ENCODE measurements at places on chromosomes 3 and 15.

DNA sequence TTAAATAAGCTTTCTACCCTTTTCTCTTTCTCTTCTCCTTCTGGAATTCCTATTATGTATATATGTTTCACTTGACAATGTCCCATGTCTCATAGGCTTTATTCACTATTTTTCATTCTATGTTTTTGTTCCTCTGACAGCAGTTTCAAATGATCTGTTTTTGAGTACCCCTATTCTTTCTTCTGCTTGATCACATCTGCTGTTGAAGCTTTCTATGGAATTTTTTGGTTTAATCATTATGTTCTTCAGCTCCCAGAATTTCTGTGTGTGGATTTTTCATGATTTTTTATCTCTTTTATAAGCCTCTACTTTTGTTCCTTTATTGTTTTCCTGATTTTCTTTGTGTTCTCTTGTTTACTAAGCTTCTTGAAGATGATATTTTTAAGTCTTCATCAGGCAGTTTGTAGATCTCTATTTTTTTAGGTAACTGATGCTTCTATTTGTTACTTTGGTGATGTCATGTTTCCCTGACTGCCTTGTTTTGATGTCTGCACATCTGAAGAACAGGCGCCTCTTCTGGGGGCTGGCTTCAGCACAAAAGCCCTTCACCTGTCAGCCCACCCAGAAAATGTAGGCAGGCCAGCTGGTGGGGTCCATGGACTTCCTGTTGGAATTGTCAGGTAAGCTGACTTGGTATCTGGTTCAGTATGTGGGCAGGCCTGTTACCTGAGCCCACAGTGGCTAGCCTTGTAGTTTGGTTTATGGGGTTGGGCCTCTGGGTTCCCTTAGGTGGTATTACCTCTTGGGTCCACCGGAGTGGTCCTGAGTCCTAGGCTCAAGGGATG is 15.8 kb downstream of the FAM227B start:
- no peak for DNase-seq

- no peak for DNase-seq
Observed at GRCh38 chr3:165768680-165769079, 68.5 kb downstream of the BCHE start.

- DNase-seq, result no peak
Observed at GRCh38 chr3:13135251-13135810, 62.1 kb upstream of the IQSEC1 start.

DNA sequence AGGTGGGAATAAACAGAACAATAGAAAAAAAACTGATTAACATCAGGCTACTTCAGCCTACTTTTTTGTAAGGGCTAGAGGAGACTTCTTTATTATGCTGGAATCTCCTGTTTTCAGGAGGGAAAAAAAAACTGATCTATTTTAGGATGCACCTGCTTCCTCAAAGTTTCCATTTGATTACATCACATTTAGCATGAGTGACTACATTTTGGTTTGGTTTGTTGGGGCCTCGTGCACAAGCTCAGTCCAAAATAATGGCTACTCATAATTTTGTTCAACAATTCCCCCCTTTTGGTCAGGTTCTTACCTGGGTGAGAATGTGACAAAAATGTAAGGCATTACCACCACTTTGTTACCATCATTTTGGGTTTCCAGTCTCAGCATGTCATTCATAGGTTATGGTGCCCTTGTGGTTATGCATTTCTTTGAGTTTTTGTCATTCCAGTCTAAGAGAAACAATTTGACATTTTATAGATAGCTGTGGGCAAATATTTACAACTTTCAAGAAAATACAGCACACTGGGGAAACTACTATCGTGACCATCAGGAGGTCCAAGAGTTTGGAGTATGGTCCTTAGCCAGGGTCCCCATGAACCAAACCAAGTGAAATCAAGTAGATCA is 93.6 kb upstream of the ATP11B start:
- DNase-seq, result no peak

GRCh38 chr3:129585949-129586657 is 20.4 kb downstream of the PLXND1 start:
- DNase-seq, result no peak

- no peak for DNase-seq
Observed at GRCh38 chr15:33310481-33311311, at the start of gene RYR3. RYR3 (plus strand) TSS chr15:33310967; CDS start chr15:33311046, 79 bp downstream.

GRCh38 chr3:57227930-57228751 is 612 bp downstream of the APPL1 start:
- DNase-seq, result peak; percentile 40

DNA sequence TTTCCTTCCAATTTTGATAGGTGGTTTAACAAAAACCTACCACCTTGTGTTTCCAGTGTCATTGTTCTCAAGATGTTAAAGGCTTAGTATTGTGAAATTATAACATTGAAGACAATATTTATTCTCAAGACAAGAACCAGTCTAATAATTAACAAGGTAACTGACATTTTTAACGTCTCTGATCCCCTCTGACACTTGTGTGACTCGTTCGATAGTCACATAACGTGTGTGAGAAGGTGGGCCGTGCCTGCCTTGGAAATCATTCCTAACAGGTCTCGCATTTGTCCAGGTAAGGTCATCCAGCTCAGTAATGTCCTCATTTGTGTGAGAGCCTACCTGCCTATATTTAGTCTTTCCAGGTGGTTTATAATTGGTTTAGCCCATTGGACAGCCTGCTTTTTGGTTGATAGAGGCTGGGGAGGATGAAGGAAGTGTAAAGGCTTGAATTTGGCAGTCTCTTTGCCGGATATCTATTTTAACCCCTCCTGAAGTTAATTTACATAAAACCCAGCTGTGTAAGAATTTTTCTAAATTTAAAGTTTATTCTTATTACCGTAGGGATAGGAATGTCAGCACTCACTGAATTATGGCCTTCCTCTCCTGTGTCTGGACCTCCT is 94.4 kb downstream of the AKAP13 start:
- no peak for DNase-seq

- DNase-seq, result no peak
Observed at GRCh38 chr3:124140746-124141145, 148.8 kb upstream of the ROPN1 start.

DNA sequence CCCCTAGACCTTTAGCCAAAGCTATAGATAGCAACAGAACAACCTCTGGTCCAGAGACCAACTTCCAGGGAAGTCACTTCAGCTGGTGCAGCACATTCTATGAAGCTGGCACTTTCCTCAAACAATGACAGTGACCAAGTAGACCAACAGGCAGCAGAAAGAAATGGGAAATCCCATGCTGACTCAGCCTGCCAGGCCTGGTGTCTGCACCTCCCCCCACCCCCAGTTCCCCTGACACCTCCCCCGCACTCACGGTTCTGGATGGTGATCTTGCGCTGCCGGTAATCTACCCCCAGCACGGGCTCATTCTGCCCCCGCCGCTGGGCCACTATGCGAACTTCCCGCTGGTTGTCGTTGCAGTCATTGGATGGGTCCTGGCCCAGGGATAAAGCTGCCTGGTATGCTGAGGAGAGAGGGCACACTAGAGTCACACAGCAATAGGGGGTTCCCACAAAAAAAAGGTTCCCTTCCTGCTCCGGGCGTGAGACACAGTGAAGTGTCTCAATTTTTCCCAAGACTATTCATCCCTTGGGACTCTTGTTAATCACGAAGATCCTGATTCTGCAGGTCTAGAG is 17.0 kb downstream of the ILDR1 start:
- DNase-seq, result no peak

DNA sequence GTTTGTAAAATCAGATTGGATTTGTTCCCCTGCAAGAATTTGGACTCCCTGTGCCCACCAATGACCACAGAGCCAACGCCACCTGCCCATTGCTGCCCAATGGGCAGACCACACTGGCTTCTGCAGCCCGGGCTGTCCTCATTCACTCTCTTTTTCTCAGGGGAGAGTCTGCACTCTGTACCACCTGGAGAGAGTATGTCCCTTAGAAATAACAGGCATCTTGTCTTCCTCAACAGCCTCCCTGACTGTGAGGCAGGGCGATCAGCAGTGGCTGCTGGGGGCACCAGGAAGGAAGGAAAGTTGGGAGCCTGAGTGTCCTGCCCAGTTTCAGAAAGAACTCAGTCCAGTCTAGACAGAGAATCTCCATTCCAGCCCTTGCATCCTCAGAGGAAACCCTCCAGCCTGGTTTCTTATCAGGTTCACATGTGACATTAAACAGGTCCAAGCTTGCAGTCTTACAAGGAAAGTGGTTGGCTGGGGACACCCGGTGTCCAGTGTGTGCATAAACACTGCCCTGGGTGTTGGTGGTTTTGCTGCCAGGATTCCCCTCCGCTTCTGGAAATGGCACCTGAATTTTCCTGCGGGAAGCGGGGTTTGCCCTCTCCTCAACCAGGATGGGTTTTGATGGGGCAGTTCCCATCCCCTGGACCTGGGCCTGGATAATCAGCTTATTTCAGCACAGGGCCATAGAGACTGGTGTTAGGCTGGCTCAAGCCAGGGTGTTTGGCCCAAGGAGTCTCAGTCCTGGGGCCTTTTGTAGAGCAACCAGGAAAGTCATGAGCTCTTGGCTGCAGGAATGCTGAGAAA is 37.2 kb downstream of the SSUH2 start:
- DNase-seq, result no peak

DNA sequence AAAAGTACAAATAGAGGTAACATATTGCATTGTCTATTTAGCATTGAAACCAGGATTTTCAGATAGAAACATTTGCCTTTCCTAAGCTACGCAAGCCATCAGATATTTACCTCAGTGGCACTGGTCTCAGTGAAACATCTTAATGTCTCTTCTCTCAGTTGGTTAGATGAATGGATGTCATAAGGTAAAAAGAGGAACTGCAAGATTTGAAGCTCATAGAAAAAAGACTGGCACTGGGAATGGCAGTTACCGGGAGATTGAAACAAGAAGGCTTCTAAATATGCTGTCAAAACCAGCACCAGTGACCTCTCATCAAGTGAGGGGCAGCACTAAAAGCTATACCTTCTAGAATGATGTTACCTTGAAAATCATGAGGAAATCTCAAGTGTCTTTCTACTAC is 486.4 kb downstream of the FHIT start:
- DNase-seq, result no peak

- DNase-seq, result no peak
Observed at GRCh38 chr15:89360294-89360971, 25.8 kb upstream of the POLG start.

- DNase-seq, result no peak
Observed at GRCh38 chr3:10337323-10338163, 16.6 kb upstream of the SEC13 start.

DNA sequence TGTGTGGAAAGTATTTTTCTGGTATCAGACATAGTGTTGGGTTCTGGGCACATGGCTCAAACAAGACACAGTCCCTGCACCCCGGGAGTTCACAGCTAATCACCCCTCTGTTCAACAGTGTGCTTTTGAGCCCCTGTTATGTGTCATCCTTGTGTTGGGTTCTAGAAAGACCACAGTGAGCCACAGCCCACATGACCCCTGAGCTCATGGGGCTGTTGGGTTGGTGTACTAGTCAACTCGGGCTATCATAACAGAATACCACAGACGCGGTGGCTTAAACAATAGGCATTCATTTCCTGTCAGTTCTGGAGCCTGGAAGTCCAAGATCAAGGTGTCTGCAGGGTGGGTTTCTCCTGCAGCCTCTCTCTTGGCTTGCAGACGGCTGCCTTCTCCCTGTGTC is 100.0 kb downstream of the DNAJB8 start:
- DNase-seq, result no peak

- no peak for DNase-seq
Observed at GRCh38 chr15:81504170-81504905, 130.3 kb upstream of the TMC3 start.

DNA sequence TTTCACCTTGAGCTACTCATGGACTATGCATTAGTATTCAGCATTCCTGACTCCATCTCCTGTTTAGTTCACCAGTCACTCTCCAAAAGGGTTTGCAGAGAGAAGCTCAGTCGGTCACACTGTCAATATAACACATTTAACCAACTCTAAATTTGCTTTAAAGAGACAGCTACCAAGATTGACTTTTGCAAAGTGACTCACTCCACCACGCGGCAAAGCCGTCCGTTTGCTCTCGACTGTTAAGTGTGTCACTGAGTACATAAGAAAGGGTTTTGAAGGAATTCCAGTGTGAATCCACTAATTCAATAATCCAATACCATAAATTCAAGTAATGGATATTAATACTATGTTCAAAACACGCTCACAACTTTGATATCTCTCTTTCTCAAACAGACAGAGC is 1006.7 kb upstream of the NR2F2 start:
- DNase-seq, result no peak

GRCh38 chr15:46644501-46645481 is 1010.0 kb downstream of the SQOR start:
- DNase-seq, result no peak

DNA sequence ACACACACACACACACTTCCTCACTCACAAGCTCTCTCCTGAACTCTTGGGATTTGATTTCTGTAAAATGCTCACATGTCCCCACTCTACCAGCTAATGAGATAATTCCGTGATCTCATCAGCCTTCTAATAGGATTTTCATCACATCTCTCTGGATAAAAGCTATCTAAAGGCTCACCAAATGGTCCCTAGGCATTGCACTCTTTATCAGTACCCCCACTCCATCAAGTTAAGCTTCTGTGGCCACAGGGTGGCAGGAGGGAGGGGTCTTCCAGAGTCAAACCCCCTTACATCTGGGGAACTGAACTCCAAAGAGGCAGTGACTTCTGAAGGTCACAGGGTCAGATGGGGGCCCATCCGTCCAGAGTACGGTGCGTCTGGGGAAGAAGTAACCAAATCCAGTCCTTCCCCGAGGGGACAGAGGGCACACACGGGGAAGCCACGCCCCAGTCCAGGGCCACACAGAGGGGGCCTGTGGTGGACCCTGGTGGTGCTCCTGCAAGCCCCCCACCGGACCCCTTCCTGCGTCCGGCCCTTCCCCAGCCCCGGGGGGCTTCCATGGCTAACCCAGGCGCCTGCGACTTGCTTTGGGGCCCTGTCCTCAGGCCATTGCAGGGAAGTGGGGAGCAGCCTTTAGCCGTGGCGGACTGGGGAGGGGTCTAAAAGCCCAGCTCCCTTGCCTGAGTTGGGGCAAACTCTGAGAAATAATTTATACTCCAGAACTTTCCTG is 25.5 kb downstream of the CPN2 start:
- DNase-seq, result no peak

DNA sequence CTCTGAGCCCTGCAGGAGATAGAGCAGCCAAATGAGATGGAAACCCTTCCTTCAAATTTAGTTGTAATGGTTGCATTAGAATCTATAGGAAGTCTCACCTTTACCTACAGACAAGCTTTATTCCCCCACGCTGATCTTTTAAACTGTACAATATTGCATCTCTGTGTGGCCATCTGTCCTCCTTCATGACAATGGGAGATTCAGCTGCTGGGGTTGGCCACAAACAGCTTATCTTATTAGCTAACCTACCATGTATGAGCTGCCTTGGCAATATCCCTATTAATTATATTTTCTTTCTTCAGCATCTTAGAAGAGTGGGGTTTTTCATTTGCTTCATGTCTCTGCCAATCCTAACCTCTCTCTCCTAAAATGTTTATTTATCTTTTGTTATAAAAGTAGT is 238.7 kb upstream of the NR2E3 start:
- no peak for DNase-seq

- no peak for DNase-seq
Observed at GRCh38 chr3:99970198-99970597, 144.1 kb downstream of the FILIP1L start.

- DNase-seq, result no peak
Observed at GRCh38 chr3:104452697-104453096, 914.0 kb upstream of the ALCAM start.

- no peak for DNase-seq
Observed at GRCh38 chr15:78361771-78362506, 21.8 kb downstream of the CRABP1 start.
